SJSA1 (cell line): ENCODE measurements at places on chromosomes 3 and 15.

DNA sequence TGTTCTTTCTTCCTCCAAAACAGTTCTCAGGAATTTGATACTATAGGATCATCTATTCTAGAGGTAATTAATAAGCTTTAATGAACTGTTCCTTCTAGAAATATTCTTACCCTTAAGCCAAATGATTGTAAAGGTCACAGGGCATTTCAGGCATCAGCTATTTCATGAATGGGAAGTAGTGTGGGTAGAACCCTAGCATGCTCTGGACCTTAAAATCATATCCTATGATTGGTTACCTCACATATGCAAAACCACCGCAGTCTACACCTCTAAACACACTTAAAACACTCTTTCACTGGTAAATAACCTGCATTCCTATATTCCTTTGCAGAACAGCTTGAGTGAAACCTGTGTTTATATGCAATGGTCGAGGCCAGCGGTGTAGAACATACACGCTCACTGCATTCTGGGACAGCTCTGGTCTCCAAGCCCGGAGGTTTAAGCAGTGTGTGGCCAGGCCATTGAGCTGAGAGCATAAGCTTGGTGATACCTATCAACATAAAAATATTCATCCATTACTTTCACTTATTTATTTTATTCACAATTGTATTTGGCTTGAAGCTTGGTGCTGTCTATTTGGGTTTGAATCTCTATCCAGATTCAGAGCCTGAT is 87.7 kb upstream of the RASGRP1 start:
- DNase-seq, result no peak

GRCh38 chr15:66766282-66767230 is 64.5 kb downstream of the SMAD6 start:
- DNase-seq, result no peak

DNA sequence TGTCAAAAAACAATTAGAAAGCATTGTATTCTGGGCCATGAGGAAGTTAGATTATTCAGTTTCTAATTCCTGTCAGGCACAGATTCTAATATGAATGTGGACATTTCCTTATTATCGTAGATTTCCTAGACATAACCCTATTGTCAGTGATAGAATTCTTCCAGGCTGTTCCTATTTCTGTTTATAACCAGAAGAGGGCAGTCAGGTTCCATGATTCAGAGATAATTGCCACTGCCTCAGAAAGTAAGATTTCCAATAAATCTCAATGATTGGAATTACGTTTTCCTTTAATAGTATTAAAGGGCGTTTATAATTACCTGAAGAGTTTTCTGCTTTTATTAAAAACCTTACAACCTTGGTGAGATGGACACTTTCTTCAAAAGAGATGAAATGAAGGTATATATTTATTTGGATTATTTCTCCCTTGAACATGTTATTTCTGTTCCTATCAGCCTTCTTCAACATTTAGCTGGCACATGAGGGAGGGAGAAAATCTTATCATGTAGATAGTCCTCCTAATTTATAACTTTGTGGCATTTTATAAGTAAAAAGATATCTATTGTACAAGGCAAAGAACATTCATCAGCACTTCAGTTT is 439.2 kb downstream of the MCTP2 start:
- DNase-seq, result no peak

GRCh38 chr3:63076357-63076756 is 201.1 kb upstream of the CADPS start:
- DNase-seq, result no peak

DNA sequence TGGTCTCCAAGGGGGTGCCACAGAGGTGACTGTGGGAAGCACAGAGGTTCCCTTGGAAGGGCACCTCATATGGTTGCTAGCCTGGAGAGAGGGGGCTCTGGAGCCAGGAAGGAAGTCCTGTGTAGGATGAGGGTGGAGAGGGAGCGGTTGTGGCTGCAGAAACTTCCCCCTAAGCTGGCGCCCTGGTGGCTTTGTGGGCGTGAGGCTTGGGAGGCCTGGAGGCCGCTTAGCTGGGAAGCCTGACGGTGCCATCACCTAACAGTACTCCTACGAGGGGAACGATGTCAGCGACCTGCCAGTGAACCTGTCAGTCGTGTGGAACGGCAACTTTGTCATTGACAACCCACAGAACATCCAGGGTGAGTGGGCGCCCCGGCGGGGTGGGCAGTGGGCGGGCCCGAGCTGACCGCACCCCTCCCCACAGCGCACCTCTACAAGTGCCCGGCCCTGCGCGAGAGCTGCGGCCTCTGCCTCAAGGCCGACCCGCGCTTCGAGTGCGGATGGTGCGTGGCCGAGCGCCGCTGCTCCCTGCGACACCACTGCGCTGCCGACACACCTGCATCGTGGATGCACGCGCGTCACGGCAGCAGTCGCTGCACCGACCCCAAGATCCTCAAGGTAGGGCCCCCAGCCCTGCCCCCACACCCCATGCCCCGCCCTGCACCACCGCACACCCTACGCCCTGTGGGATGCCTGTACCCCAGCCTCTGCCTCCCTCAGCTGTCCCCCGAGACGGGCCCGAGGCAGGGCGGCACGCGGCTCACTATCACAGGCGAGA is 31.0 kb downstream of the PLXNA1 start:
- DNase-seq, result no peak

- DNase-seq, result no peak
Measured at GRCh38 chr15:91890614-91891013, 37.1 kb downstream of the SLCO3A1 start.

DNA sequence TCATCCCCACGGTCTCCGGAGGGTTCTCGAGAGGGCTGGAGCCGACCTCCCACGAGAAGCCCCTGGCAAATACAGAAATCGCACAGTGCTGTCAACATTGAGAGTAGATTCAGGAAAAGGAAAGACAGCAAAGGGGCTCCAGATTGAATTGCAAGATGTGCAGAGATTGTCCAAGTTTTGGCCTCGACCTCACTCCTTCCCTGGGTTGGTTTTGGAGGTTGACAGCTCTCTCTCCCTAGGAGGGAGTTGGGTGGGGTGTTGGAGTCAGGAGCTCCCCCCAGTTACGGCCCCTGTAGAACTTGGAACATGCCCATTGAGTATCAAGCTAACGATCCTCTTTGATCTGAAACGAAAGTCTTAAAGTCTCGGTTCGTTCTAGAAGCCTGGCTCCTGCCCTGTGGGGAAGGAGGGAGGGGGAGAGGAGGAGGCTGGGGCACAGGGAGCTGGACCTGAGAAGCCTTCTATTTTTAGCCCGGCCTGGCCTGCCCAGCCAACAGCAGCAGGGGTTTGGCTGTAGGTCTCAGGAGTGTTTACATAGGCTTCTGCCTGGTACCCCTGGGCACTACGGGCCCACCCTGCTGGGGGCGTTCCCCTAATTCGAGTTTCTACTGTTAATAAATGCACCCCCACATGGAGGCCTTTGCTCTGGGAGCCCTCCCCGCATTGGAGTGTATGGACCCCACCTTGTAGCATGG is 672 bp upstream of the KY start:
- DNase-seq, result no peak
